Effector memory CD8-positive, alpha-beta T cell (primary cell): ENCODE measurements at places on chromosomes 3 and 15.

- H3K4me1 ChIP-seq: no peaks in the 10 kb centered on the region
- peaks cover 2% of the 10 kb centered on the region for H3K36me3 ChIP-seq
- no peak for DNase-seq
- no peak overlapping the region for H3K27ac ChIP-seq
- no peak overlapping the region for H3K4me3 ChIP-seq
Observed at GRCh38 chr15:63025460-63025859, 17.1 kb upstream of the TPM1 start.

GRCh38 chr15:101088271-101088670 is 163.6 kb downstream of the CHSY1 start:
- no peak overlapping the region for H3K4me3 ChIP-seq
- H3K27me3 ChIP-seq: no peaks in the 10 kb centered on the region
- no peaks in the 10 kb centered on the region for H3K4me1 ChIP-seq

DNA sequence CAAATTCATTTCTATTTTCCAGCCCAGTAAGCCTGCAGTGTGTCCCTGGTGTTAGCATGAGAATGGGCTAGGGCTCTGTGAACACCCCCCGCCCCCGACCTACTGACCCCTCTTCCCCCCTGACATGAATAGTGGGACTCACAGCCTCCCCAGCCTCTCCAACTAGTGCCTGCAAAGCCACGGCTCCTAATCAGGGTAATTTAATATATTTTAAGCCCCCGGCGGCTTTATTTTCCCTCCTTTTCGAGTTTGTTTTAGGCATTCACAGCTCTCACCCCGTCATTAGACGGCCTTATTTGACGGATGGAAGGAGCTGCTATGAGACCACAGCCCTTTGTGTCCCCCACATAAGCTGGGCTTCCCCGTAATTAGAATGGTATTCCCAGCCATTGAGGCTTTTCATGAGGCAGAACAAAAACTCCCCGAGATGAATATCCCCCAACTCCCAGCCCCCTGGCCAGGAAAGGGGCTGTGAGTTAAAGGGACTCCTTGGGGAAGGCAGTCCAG is 78.3 kb upstream of the POLG start:
- DNase-seq: no peak
- H3K27ac ChIP-seq: no peak overlapping the region
- no peak overlapping the region for H3K4me3 ChIP-seq
- peaks cover 27% of the 10 kb centered on the region for H3K4me1 ChIP-seq
- peaks cover 17% of the 10 kb centered on the region for H3K36me3 ChIP-seq

- DNase-seq: no peak
- no peaks in the 10 kb centered on the region for H3K27me3 ChIP-seq
- no peak overlapping the region for H3K4me3 ChIP-seq
- H3K27ac ChIP-seq: no peak overlapping the region
Observed at GRCh38 chr3:81095956-81096355, 665.5 kb downstream of the GBE1 start.

GRCh38 chr3:188170461-188171459 is 16.8 kb downstream of the LPP start:
- H3K4me3 ChIP-seq: peak overlapping the region; percentile 10
- H3K27me3 ChIP-seq: no peaks in the 10 kb centered on the region
- peak; percentile 17 for DNase-seq
- H3K36me3 ChIP-seq: peaks cover 4% of the 10 kb centered on the region
- H3K27ac ChIP-seq: peak overlapping the region; percentile 89

GRCh38 chr3:3355442-3355841 is 176.0 kb upstream of the CRBN start:
- no peak overlapping the region for H3K4me3 ChIP-seq
- no peaks in the 10 kb centered on the region for H3K4me1 ChIP-seq
- no peaks in the 10 kb centered on the region for H3K36me3 ChIP-seq
- no peak for DNase-seq
- H3K27me3 ChIP-seq: peaks cover 9% of the 10 kb centered on the region

- no peak overlapping the region for H3K27ac ChIP-seq
- H3K4me3 ChIP-seq: no peak overlapping the region
- no peaks in the 10 kb centered on the region for H3K36me3 ChIP-seq
- no peaks in the 10 kb centered on the region for H3K27me3 ChIP-seq
- H3K4me1 ChIP-seq: no peaks in the 10 kb centered on the region
Observed at GRCh38 chr3:117557464-117558090, 848.0 kb downstream of the TUSC7 start.

- H3K27ac ChIP-seq: no peak overlapping the region
- peak; percentile 45 for DNase-seq
- peaks cover 6% of the 10 kb centered on the region for H3K27me3 ChIP-seq
Observed at GRCh38 chr15:59492389-59493377, 54.7 kb downstream of the FAM81A start.

DNA sequence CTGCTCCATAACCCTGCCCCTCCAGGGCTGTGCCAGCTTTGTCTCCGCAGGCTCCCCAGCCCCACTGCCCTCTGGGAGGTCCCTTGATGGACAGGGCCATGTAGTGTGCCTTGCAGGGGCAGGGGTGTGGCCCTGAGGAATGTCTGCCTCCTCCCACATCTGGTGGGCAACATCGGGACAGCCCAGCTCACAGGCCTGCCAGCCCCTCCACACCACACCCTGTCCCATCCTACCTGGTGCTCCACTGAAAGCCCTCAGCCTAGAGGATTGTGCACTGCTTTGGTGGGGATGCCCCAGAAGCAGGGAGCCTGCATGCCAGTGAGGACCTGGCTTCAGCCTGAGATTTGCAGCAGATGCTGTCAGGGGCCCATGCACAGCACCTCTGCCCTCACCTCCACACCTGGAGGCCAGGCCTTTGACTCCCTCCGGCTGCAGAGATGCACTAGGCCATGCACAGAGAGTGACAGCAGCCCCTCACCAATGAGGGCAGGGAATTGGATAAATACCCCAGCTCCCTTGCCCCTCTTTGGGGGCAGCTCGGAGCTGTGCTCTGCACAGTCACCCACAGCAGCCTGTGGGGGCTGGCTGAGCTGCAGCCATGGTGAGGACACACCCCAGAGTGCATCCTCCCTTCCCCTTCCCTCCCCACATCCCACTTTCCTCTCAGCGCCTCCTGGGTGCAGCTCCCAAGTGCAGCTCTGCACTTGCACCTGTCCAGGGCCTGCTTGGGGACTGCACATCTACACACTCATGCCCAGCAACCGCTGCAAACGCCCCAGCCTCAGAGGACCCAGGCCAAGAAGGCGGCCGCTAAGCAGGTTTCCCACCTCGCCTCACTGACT is 2.7 kb downstream of the C3orf22 start:
- peaks cover 3% of the 10 kb centered on the region for H3K27me3 ChIP-seq
- DNase-seq: no peak
- H3K36me3 ChIP-seq: no peaks in the 10 kb centered on the region
- H3K4me3 ChIP-seq: no peak overlapping the region
- H3K27ac ChIP-seq: no peak overlapping the region

DNA sequence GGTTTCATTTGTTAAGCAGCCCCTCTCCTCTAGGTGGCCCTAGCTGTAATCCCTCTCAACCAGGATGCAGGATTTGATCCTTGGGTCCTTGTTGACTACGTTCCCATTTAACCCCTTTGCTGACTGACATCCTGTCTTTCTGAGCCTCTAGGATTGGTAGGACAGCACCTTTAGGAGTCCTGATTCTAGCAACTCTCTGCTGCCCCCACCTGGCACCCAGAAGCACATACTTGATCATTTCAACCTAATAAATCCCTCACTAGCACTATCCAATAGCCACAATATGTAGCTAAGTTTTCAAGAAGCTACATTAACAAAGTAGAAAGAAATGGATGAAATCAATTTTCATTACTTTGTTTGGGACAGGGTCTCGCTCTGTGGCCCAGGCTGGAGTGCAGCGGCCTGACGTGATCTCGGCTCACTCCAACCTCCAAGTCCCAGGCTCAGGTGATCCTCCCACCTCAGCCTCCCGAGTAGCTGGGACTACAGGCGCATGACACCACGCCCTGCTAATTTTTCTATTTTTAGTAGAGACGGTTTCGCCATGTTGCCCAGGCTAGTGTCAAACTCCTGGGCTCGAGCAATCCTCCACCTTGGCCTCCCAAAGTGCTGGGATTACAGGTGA is 28.3 kb downstream of the RSL24D1 start:
- H3K4me1 ChIP-seq: peaks cover 3% of the 10 kb centered on the region
- H3K27ac ChIP-seq: no peak overlapping the region
- DNase-seq: peak; percentile 27
- no peaks in the 10 kb centered on the region for H3K27me3 ChIP-seq
- H3K4me3 ChIP-seq: no peak overlapping the region

DNA sequence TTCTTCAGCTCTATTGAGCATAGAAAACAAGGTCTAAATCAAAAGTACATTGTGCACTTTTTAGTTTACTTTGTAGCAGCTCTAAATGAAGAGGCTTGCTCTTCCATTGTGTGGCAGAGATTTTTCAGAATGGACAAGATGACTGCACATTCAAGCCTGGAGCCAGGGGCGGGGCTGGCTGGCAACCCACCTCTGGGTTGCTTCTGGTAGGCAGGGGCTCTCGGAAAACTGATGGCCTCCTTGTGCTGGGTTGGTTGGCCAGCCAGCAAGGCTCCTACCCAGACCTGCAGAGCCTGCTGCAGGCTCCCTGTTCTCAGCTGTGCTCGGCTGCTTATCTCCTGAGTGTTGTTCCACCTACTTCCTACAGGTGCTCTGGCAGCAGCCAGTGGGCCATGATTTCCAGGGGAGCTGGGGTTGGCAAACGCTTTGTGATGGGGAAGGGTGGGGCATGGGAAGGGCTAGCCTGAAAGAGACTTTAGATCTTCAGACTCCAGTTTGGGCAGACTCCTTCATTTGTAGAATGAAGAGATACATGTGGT is 8.8 kb downstream of the BSN start:
- no peak for DNase-seq
- H3K36me3 ChIP-seq: no peaks in the 10 kb centered on the region
- no peak overlapping the region for H3K27ac ChIP-seq
- no peaks in the 10 kb centered on the region for H3K4me1 ChIP-seq

GRCh38 chr3:161969867-161970266 is 473.3 kb downstream of the OTOL1 start:
- no peak overlapping the region for H3K27ac ChIP-seq
- H3K4me1 ChIP-seq: no peaks in the 10 kb centered on the region
- no peak overlapping the region for H3K4me3 ChIP-seq
- H3K36me3 ChIP-seq: no peaks in the 10 kb centered on the region
- no peak for DNase-seq

DNA sequence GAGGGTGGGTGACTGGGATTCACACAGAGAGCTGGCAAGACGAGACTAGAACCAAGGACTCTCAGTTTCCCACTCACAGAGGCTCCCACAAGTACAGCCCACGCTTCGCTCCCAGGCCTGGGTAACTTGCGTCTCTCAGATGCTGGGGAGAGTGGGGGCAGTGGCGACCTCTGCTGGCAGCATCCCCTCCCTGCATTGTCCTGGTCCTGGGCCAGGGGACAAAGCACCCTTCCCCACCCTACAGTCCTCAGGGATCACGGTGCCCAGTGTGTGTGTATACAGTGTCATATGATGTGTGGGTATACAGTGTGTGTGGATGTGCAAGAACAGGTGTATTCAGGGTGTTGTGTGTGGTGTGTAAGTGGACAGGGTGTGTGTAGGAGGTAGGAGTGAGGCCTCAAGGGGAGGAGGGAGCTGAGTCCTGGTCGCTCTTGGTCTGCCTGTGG is 12.8 kb downstream of the VILL start:
- peak; percentile 50 for DNase-seq
- peak overlapping the region; percentile 29 for H3K27ac ChIP-seq
- peaks cover 32% of the 10 kb centered on the region for H3K4me1 ChIP-seq
- H3K36me3 ChIP-seq: peaks cover 30% of the 10 kb centered on the region
- no peak overlapping the region for H3K4me3 ChIP-seq

- H3K27me3 ChIP-seq: no peaks in the 10 kb centered on the region
- no peak overlapping the region for H3K4me3 ChIP-seq
- H3K4me1 ChIP-seq: no peaks in the 10 kb centered on the region
- peaks cover 25% of the 10 kb centered on the region for H3K36me3 ChIP-seq
Observed at GRCh38 chr15:90623854-90624253, 93.3 kb upstream of the BLM start.

- no peaks in the 10 kb centered on the region for H3K36me3 ChIP-seq
- DNase-seq: no peak
- H3K4me3 ChIP-seq: no peak overlapping the region
- H3K4me1 ChIP-seq: no peaks in the 10 kb centered on the region
- no peak overlapping the region for H3K27ac ChIP-seq
Observed at GRCh38 chr3:167406876-167407492, 26.9 kb upstream of the ZBBX start.

DNA sequence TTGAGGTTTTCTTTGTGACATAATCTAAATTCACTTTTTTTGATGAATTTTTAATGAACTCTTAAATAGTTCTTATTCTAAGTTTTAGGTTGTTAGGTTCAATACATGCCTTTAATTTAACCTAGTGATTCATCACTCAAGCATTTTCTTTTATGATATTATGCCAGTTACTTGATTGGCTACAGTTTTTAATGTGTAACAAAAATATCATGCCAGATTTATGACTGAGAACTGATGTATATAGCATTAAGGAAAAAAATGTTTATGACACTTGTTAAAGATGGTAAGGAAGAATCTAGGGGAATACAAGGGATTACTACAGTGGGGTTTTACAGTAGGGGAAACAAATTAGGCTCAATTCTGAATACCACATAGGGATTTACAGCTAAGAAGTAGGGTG is 103.1 kb downstream of the VGLL3 start:
- H3K36me3 ChIP-seq: no peaks in the 10 kb centered on the region
- no peaks in the 10 kb centered on the region for H3K27me3 ChIP-seq
- no peak for DNase-seq

DNA sequence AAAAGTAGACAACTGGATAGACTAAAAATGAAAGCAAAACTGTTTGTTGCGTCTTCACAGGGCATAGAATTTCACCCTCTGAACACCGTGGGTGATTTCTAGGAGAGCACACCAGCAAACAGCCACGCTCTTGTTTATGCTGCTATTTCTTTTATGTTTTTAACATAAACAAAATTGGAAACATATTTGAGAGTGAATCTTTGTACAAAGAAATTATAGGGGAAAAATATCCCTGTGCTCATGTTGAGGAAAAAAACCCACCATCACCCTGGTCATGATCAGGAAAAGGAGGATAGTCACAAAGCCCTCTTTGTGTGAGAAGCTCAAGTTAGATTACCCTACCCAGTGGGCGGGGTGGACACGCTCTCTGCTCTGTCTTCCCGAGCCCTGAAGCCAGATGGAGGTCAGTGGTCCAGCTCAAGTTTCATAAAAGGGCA is 313.3 kb downstream of the SATB1 start:
- H3K27ac ChIP-seq: peak overlapping the region; percentile 77
- no peak for DNase-seq
- peaks cover 9% of the 10 kb centered on the region for H3K27me3 ChIP-seq
- peak overlapping the region; percentile 65 for H3K4me3 ChIP-seq
- no peaks in the 10 kb centered on the region for H3K36me3 ChIP-seq
- no peaks in the 10 kb centered on the region for H3K4me1 ChIP-seq
